ENCODE measurements at places on chromosomes 11 and 22. TPM values are rescaled to one million over a fixed set of nuclear protein-coding genes. Genes with fewer than 3 reads are reported as not detected.

The PDGFD gene
- 1.2 TPM for polyA plus RNA-seq

The UPK3A gene
- not detected for polyA plus RNA-seq

The PHF21B gene
- polyA plus RNA-seq, result 3.3 TPM

The ABCG4 gene
- 5.6 TPM for polyA plus RNA-seq

The EMSY gene
- 20.5 TPM for polyA plus RNA-seq

The CNTF gene
- not detected for polyA plus RNA-seq

The OR8D1 gene
- not detected for polyA plus RNA-seq

The TBX1 gene
- polyA plus RNA-seq, result not detected

The PATE2 gene
- polyA plus RNA-seq, result not detected

The POU2F3 gene
- not detected for polyA plus RNA-seq

The ZC3H7B gene
- 0.35 TPM for polyA plus RNA-seq

The GPR83 gene
- not detected for polyA plus RNA-seq

The OR51I1 gene
- polyA plus RNA-seq, result not detected

The SCGB2A2 gene
- polyA plus RNA-seq, result not detected

The PACSIN3 gene
- not detected for polyA plus RNA-seq

The MYO18B gene
- not detected for polyA plus RNA-seq

The RIC3 gene
- polyA plus RNA-seq, result 66.1 TPM

The APLNR gene
- polyA plus RNA-seq, result not detected

The TMEM126B gene
- polyA plus RNA-seq, result 497 TPM

The DUSP8 gene
- polyA plus RNA-seq, result 0.62 TPM

The TEX12 gene
- polyA plus RNA-seq, result 0.77 TPM

The CBLIF gene
- not detected for polyA plus RNA-seq

The OSBP gene
- 14.9 TPM for polyA plus RNA-seq

The OR56A3 gene
- polyA plus RNA-seq, result not detected

The SNU13 gene
- 515 TPM for polyA plus RNA-seq

The PDGFB gene
- 1.1 TPM for polyA plus RNA-seq

The GAL3ST1 gene
- 0.15 TPM for polyA plus RNA-seq

The C22orf23 gene
- polyA plus RNA-seq, result 4.0 TPM

The MRGPRF gene
- not detected for polyA plus RNA-seq

The MMP12 gene
- polyA plus RNA-seq, result not detected

The OR6Q1 gene
- polyA plus RNA-seq, result not detected

The LDHAL6A gene
- not detected for polyA plus RNA-seq

The PVALB gene
- polyA plus RNA-seq, result 21,664 TPM

The TRIM49B gene
- polyA plus RNA-seq, result not detected

The C11orf97 gene
- not detected for polyA plus RNA-seq

The AMOTL1 gene
- polyA plus RNA-seq, result 0.14 TPM

The PIH1D2 gene
- polyA plus RNA-seq, result 7.2 TPM

The OR6T1 gene
- not detected for polyA plus RNA-seq

The BIRC3 gene
- polyA plus RNA-seq, result not detected

The GRM5 gene
- 6.9 TPM for polyA plus RNA-seq

The KCNQ1 gene
- polyA plus RNA-seq, result not detected

The SLC15A3 gene
- not detected for polyA plus RNA-seq

The OMP gene
- polyA plus RNA-seq, result not detected

The MPZL2 gene
- polyA plus RNA-seq, result not detected

The SMC1B gene
- not detected for polyA plus RNA-seq

The SHANK2 gene
- polyA plus RNA-seq, result 27.9 TPM

The F2 gene
- polyA plus RNA-seq, result not detected

The NRGN gene
- polyA plus RNA-seq, result 0.62 TPM

The PRG3 gene
- polyA plus RNA-seq, result not detected

The ALDH3B2 gene
- polyA plus RNA-seq, result not detected

The MUC6 gene
- not detected for polyA plus RNA-seq

The INPP5J gene
- 2.9 TPM for polyA plus RNA-seq

The MTA2 gene
- polyA plus RNA-seq, result 0.63 TPM

The XKR3 gene
- not detected for polyA plus RNA-seq

The OLFML1 gene
- polyA plus RNA-seq, result 1.5 TPM

The MYO7A gene
- polyA plus RNA-seq, result not detected

The OR51B2 gene
- polyA plus RNA-seq, result not detected

The IGSF22 gene
- polyA plus RNA-seq, result 1.8 TPM
